ENCODE measurements at places on chromosomes 4 and X.

- no peak for DNase-seq
These were observed 42.0 kb downstream of the TEC start for GRCh38 chr4:48227662-48228061.

GRCh38 chr4:48073567-48074103, 57.1 kb downstream of the NIPAL1 start:
- DNase-seq = no peak

DNA sequence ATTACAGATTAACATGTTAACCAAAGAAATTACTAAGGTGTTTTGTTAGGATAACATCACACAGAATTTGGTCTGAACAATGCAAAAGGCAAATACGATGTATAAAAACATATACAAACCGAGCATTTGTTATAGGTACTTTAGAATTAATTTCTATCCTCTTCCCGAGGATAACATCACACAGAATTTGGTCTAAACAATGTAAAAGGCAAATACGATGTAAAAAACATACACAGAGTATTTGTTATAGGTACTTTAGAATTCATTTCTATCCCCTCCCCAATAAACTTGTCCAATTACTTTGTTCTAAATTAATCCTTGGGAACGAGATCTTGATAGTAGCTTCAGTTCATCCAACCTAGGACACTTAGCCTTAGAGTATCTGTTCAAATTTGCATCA, 7.6 kb downstream of the HNRNPDL start:
- DNase-seq = no peak

DNA sequence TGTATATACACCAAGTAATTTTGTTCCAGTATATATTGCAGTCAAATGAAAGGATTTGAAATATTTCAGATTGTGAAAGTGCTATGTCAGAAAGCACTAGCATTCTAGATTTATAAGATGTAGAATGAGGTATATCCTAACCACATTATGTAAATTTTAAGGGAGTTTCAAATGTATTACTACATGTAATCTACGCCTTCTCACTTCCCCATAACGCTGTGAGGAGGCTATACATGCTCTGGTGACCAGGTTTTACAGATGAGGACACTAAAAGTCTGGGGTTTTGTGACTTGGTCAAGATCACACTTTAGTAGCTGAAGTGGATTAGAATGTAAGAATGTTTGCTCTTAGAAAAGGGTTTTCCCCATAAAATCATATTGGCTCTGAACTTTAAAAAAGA, 8.1 kb downstream of the ENPEP start:
- DNase-seq = no peak

DNA sequence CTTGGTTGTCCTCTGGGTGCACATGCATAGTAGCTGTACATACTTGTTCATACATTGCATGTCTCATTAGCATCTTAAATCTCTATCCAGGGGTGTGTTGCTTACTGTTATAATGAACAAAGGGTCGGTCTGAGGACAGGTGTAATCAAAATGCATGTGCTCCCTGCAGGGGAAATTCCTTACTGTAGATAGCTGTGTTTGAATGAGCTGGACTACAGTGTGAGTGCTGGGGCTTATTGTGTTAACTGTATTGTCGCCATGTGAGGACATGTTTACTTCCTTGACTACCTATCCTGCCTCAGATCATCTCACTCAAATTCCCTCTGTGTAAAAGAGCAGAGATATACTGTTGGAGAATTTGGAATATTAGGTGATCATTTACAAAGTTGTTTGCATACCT, 98.7 kb downstream of the KLHL34 start:
- DNase-seq = no peak

DNA sequence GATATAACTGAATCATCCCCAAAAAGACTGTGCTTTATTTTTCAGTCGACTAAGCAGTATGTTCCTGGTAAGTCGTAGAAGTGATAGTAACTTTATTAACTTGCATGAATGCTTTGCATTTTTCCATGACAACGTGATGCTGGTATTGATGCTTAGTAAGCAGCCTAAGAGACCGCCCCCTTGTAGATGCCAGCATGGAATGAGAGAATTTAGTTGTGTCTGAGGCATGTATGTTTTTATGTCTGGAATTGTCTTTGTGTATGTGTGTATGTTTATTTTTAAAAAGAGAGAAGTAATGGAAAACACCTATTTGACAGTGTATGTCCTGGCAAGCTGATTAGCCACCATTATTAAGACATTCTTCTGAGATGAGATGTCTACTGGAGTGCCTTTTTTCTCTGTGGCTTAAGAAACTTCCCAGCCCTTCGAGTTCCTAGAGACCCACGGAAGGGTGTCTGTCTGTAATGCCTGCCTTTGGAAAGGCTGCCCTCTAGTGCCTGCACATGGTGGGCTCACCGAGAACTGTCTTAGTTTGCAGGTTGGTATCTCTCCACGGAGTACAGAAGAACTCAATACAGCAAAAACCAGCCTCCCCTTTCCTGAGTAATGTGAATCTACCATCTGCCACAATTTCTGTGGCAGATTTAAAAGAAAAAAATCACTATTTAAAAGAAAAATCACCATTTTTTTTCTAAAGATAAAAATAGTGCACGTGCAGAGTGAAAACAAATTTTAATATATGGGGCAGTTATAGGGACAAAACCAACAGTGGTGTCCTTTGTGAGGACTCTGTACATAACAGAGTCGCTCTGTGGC, 85.9 kb downstream of the AASDH start:
- DNase-seq = no peak

GRCh38 chr4:120703908-120704307, 218.6 kb downstream of the PRDM5 start:
- DNase-seq = no peak
